C1 segment of cervical spinal cord (tissue), 14 donors: ENCODE measurements at places on chromosomes 12 and 14.

GRCh38 chr12:79935021-79935623 is at the start of gene PPP1R12A:
Gene PPP1R12A, minus strand, starts transcription at chr12:79935097. Its CDS starts 166 bp downstream, at chr12:79934931.
- peak; percentile 97 for DNase-seq

- DNase-seq, result no peak
Observed at GRCh38 chr14:32202491-32202997, 525 bp downstream of the RNU6-8 start.

- DNase-seq, result no peak
Observed at GRCh38 chr14:105257464-105257863, 9.1 kb downstream of the BTBD6 start.

GRCh38 chr14:93034671-93034994 is 81.1 kb downstream of the ITPK1 start:
- no peak for DNase-seq

GRCh38 chr14:46490238-46490685 is 161.3 kb downstream of the RPL10L start:
- DNase-seq, result no peak

DNA sequence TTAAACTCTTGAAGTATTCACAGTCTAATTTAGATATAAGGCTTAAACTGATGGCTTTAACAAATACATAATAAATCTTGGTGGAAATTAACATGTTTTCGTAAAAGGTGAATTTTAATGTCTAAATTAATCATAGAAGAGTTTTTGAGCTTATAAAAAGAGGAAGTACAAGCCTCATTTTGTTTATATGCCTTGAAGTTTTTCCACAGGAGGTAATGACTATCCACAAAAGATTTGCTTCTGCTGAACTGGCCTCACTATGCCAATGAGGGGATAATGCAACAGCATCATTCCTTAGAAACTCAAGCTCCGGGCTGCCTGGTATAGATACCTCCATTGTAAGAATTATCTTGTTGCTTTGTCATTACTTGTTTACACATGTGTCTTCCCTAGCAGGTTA is 175.6 kb downstream of the DUSP6 start:
- DNase-seq, result no peak

DNA sequence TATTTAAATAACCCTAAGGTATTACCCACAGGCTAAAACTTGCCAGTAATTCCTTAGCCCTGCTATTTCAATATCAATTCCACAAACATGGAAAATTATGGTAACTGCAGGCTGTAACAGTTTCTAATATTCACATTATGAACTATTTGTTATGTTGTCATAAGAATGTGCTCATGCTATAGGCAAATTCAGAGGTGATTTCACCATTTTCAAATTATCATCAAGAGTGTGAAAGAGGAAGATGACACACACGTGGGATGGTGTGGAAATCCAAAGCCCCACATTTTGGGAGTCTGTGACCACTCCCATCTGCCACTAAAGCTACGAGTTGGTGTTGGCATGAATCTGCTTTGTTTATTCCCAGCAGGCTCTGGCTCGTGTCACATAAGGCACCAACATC is 5.9 kb upstream of the MYO1A start:
- DNase-seq, result no peak

DNA sequence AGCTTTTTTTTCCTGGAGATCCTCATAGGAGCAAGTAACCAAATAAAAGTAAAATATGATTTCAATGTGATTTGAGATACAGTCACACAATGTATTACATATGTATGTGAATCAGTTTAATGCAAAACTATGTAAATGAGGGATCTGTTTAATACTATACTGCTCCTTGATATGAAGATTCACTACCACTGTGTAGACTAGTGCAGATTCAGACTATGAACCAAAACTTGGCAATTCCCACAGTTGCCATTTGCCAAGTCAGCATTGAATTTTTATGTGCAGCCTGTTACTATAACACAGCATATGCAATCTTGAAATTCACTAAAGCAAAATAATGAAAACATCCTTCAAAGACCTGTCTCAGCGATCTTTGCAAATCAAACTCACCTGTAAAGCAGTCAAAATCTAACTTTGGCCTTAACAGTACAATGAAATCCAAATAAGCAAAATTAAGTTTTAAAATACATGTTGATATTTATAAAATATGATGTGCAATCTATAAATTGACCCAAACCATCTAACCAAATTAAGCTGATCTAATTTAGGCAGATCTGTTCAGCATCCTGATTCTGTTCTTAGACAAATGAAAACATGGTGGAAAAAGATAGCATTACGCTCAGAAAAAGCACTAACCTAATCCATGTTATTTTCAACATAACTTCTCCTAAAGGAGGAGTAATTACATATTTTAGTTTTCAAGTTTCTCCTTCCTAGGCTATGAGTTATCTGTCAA is 25.5 kb upstream of the LMNTD1 start:
- no peak for DNase-seq

DNA sequence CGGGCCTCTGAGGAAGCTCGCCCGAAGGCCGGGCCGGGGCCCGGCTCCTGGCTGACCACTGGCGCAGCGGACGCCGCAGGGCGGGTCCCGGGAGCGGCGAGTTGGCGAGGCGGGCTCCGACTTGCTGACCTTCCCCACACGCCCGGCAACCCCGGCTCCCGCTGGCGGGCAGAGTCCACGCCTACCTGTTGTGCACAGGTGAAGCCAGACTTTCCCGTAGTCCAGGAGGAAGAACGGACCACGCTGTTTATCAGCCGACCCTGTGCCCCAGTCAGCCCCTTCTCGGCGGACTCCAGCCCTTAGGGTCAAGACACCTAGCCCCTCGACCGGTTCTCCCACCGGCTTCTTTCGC is 407 bp downstream of the HEATR5A start:
- DNase-seq, result no peak

- DNase-seq, result peak; percentile 11
Observed at GRCh38 chr14:81211844-81212243, 8.9 kb downstream of the GTF2A1 start.

GRCh38 chr12:52228366-52228765 is 4.7 kb upstream of the KRT7 start:
- no peak for DNase-seq

GRCh38 chr14:93079321-93079720 is 36.4 kb downstream of the ITPK1 start:
- DNase-seq, result no peak

DNA sequence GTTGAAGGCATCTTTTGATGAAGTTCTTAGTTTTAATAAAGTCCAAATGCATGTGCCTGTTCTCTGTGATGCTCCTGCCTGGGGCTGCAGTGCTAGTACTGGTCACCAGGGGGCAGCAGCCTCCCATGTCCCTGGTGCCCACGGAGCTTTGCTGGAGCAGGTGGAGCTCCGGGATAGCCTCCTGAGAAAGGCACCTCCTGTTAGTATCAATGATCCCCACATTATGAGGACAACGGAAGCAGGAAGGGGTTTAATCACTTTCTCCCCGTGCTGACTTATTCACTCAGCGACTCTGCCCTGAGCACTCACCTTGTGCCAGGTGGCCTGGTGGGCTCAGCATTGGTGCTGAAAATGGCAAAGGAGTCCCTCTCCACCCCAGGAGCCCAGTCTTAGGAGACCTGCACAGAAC is 123.0 kb upstream of the PZP start:
- DNase-seq, result peak; percentile 28

DNA sequence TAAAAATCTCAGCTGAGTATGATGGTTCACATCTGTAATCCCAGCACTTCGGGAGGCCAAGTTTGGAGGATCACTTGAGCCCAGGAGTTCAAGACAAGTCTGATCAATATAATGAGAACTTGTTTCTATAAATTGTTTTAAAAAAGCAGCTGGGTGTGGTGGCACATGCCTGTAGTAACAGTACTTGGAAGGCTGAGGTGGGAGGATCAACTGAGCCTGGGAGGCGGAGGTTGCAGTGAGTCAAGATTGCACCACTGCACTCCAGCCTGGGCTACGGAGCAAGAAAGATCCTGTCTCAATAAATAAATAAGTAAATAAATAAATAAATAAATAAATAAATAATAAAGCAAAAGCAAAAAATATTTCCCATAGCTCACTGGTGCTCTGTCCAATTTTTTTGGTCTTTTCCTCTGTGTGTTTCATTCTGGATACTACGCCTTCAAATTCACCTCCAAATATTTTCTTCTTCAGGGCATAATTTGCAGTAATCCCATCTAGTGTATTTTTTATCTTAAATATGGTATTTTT is 32.7 kb upstream of the SNX6 start:
- DNase-seq, result no peak

GRCh38 chr12:80211671-80212070 is 112.3 kb downstream of the OTOGL start:
- DNase-seq, result no peak

DNA sequence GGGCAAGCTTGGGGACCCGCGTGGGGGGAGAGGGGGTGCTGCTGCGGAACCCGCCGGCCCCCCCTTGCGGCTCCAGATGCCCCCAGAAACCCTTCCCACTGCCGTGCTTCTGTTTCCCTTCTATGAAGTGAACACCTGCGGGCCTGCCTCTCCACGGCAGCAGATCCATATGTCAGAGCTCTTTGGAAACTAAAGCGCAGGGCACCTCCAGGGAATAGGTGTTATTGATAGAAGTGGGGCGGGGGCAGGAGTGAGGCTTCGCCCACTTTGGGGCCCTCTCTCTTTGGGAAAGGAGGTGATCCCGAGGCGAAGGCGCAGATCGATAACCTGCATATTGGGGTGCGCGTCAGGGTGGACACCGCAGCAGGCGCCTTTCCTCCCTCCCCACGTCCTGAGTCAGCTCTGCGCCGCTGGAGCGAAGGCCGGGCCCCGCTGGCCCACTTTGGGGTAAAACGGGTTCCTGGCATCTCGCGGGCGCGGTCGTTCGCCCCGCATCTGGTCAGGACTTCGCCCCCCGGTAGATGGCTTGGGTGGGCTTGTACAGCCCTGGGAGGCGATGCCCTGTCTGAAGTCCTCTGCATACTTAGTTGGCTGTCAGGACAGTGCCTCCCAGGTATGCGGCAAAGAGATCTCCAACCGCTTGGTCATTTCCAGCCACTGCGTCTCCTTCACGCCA is 524 bp downstream of the KMT5A start:
- DNase-seq, result no peak

- DNase-seq, result no peak
Observed at GRCh38 chr14:104085032-104085888, at the start of gene ASPG. Gene ASPG, plus strand, starts transcription at chr14:104085700. Its CDS starts 71 bp downstream, at chr14:104085771.

- DNase-seq, result no peak
Observed at GRCh38 chr12:1473418-1473817, 121.0 kb downstream of the FBXL14 start.

GRCh38 chr12:50006280-50006679 is 19.0 kb downstream of the RACGAP1 start:
- peak; percentile 16 for DNase-seq

DNA sequence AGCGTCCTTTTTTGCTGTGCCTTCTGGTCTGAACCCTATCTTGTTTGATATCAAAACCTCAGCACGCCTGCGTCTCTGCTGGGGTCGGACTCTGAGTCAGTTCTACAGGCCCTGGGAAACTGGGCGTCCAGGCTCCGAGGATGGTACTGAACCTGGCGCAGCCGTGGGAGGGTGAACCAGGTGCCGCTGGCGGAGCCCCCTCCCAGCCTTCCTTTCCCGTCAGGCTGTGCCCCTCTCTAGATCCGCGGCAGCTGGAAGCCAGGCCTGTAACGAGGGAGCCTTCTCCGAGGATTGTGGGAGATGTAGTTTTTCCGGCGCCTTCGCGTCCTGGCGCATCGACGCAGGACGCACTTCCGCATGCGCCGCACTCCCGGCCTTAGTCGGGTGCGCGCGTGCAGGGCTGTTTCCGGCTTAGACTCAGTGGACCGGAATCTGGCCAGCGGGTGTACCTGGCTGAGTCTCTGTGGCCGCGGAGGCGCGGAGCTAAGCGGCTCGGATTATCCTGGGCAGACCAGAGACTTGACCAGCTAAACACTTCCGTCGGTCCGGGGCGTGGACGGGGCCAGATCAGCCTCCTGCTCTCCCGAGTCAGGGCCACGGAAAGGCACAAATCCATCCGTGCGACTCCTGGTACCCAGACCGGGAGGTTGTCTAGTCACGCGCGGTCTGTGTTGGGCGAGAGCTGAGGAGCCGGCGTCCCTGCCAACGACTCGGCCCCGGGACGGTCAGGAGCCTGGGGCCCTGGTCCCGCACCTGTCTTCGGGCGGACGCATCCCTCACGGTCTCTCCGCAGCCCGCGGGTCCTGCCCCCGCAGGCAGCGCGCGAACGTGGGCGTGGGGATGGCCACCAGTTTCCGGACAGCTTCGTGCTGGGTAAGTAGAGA is at the start of gene ZNF26:
TSS of gene ZNF26 (plus strand) at position 367 of the 884 bp plus-strand sequence. CDS start at position 841, 474 bp downstream.
- peak; percentile 59 for DNase-seq

DNA sequence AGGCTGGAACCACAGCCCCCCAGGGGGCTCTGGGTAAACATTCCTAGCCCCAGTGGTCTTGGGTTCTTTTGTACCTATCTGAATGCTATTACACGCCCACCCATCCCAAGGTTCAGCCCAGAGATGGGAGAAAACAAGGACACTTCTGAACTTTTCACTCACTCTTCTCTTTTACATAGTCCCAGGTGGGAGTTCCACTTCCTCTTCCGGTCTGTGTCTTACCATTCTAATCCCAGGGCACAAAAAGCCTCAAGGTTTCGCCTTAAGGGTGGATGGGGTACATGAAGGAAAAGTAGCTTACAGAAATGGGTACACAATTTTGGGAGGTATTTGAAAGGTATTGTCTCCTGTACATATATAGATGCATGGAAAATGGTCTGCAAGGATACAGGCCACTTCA is 79.0 kb downstream of the TMEM30B start:
- no peak for DNase-seq
